ENCODE measurements at places on chromosomes 3 and 15. TPM values are rescaled to one million over a fixed set of nuclear protein-coding genes. Genes with fewer than 3 reads are reported as not detected.

The SGO1 gene
- 0.16 TPM for total RNA-seq

The TATDN2 gene
- total RNA-seq: 13.2 TPM

The CYP1A2 gene
- total RNA-seq: not detected

The SHF gene
- 10.6 TPM for total RNA-seq

The ZNF445 gene
- 12.4 TPM for total RNA-seq

The FLNB gene
- total RNA-seq: 73.9 TPM

The ZNF620 gene
- 3.6 TPM for total RNA-seq

The ACKR2 gene
- 6.1 TPM for total RNA-seq

The TRIM42 gene
- total RNA-seq: not detected

The CP gene
- total RNA-seq: 3.7 TPM

The SPESP1 gene
- total RNA-seq: 3.2 TPM

The CLDN16 gene
- total RNA-seq: not detected

The GRK7 gene
- not detected for total RNA-seq

The CATSPER2 gene
- 3.8 TPM for total RNA-seq

The PLA2G4E gene
- not detected for total RNA-seq

The TYRO3 gene
- total RNA-seq: 3.9 TPM

The C3orf22 gene
- not detected for total RNA-seq

The RETNLB gene
- total RNA-seq: not detected

The ZIC1 gene
- not detected for total RNA-seq

The TNK2 gene
- total RNA-seq: 12.5 TPM

The HHATL gene
- not detected for total RNA-seq

The HHLA2 gene
- not detected for total RNA-seq

The GPR171 gene
- not detected for total RNA-seq

The GP5 gene
- not detected for total RNA-seq

The MYO5C gene
- total RNA-seq: 6.0 TPM

The CAND2 gene
- total RNA-seq: 24.9 TPM

The WDR93 gene
- not detected for total RNA-seq

The IMPG2 gene
- total RNA-seq: 0.66 TPM

The SLC6A1 gene
- 0.16 TPM for total RNA-seq

The SLC28A2 gene
- total RNA-seq: not detected

The CAPN3 gene
- total RNA-seq: 6.8 TPM

The AEN gene
- 5.8 TPM for total RNA-seq

The KLF15 gene
- total RNA-seq: 30.1 TPM

The XXYLT1 gene
- total RNA-seq: 13.8 TPM

The GOLGA8S gene
- total RNA-seq: not detected

The FBXW12 gene
- not detected for total RNA-seq

The FANCD2OS gene
- total RNA-seq: not detected

The SERP1 gene
- total RNA-seq: 197 TPM

The NRG4 gene
- not detected for total RNA-seq

The INTS14 gene
- total RNA-seq: 26.0 TPM

The MYD88 gene
- 27.8 TPM for total RNA-seq
